NCI-H524 (cell line): ENCODE measurements at places on chromosomes 16 and 17.

GRCh38 chr17:10130677-10131076 lies 67.7 kb downstream of the GAS7 start:
- DNase-seq: no peak

DNA sequence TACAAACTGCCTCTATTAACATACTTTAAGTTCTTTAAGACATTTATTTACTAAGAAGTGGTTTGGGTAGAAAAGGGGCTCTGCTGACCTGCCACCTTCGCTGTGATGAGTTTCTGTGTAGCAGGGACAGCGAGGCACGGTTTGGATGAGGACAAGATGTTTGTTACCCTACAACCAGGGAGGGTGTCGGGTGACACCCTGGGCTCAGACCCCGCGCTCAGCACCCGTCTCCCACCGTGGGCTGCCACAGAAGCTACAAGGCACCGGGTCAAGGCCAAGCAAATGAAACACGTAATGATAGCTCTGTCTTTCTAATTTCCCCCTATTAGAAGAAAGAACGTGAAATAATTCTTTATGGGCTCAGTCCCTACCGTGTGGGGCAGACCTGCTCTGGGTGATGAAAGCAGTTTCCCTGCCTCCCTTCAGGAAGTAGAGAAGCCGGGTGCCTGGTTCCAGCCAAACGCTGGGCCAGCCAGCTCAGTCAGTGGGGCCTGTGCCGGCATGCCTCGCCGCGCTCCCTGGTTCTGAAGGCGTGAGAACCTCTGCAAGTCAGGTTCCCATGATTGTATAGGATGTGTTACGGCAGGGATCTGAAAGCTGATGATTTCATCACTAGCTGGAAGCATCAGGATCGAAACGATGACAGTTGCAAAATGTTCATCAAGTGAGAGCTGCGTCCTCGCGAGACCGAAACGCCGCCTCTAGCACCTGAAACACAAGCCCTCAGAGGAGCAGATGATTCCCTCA lies 3.9 kb downstream of the ZNF750 start:
- no peak for DNase-seq

- no peak for DNase-seq
Observed at GRCh38 chr16:22023505-22023904, 15.6 kb downstream of the MOSMO start.

GRCh38 chr17:38984666-38985065 lies 17.5 kb upstream of the FBXO47 start:
- DNase-seq: no peak

- no peak for DNase-seq
Observed at GRCh38 chr17:76914937-76915336, 46.7 kb downstream of the MGAT5B start.

DNA sequence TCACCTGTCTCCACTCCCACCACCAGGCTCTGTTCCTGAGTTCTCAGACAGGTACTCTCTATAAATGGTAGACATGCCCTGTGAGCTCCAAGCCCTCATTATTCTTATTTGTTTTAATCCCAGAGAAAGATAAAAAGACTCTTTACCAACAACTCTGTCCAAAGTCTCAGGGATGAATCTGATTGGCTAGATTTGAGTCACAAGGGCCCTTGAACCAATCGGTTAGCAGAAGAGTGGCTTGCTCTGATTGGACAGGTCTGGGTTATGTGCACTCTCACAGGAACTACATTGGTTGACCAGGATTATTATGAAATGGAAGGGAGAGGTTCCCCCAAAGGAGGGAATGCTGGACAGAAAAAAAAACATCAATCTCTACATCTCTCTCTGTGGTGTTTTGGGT lies 7.5 kb downstream of the COTL1 start:
- no peak for DNase-seq

GRCh38 chr16:23896832-23897821 lies 61.3 kb downstream of the PRKCB start:
- no peak for DNase-seq
